MCF 10A (cell line): ENCODE measurements at places on chromosomes 5 and 9.

DNA sequence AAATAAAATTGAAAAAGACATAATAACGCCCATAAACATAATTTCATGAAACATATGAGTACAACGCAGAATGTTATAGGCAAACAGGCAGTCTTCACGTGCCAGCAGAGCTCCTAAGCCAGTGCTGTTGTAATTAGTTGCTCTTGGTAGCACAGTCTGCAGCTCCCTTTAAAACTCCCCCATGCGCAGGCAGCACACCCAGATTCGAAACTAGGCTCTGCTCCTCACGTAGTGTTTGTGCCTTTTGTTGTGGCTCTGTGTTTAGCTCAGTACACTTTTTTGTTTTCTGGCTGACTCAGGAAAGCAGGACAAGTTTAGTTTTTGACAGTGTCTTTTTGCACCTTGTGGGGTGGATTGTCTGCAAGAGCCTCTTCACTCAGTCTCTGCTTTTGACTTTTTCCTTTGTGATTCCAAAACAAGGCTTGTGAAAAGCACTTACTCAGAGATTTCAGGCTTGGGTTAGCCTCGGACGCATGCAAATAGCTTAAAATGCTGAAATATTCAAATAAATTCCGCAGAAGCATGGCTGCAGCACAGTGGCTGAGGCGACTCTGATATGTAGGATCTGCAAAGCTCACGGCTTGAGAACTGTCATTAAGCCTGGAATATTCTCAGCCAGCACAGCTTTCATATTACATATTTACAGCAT, 113.6 kb downstream of the IRX1 start:
- no peak overlapping the region for H3K27ac ChIP-seq
- H3K27me3 ChIP-seq = no peaks in the 10 kb centered on the region
- no peaks in the 10 kb centered on the region for H3K36me3 ChIP-seq
- no peak for DNase-seq
- no peak overlapping the region for H3K4me3 ChIP-seq

GRCh38 chr5:130550562-130550928, 614.5 kb downstream of the HINT1 start:
- H3K36me3 ChIP-seq = no peaks in the 10 kb centered on the region
- H3K27ac ChIP-seq = peak overlapping the region; percentile 70
- H3K27me3 ChIP-seq = no peaks in the 10 kb centered on the region
- peaks cover 43% of the 10 kb centered on the region for H3K4me1 ChIP-seq

DNA sequence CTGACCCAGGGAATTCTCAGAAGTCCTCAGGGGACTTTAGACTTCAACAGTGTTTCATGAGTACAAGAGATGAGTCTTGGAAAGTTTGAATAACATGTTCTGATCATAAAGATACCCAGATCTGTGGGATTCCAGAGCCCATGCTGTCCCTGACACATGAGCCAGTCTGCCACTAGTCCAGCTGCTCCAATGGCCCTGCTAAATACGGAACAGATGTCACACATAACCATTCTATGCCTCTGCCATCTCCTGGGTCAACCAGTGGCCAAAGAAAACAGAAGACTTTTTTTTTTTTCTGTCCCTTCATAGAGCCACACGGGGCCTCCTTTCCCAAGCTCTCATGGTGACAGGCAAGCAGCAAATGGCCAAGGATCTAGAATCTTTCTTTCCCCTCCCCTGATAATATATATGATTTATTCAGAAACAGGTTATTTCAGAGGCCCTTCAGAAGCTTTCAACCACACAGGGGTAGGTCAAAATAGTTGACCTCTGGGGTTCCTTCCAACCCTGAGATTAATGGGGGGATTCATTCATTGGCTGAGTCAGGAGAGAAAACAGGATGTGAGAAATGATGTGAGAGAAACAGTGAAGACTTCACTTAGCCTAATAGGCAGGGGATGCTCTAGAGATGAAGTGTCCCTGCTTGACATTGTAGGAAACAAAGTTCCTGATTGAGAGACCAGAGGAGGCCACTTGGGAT, 367.7 kb downstream of the CDK5RAP2 start:
- no peak overlapping the region for H3K4me3 ChIP-seq
- H3K27ac ChIP-seq = no peak overlapping the region
- H3K4me1 ChIP-seq = no peaks in the 10 kb centered on the region
- H3K36me3 ChIP-seq = no peaks in the 10 kb centered on the region
- peaks cover 26% of the 10 kb centered on the region for H3K27me3 ChIP-seq

DNA sequence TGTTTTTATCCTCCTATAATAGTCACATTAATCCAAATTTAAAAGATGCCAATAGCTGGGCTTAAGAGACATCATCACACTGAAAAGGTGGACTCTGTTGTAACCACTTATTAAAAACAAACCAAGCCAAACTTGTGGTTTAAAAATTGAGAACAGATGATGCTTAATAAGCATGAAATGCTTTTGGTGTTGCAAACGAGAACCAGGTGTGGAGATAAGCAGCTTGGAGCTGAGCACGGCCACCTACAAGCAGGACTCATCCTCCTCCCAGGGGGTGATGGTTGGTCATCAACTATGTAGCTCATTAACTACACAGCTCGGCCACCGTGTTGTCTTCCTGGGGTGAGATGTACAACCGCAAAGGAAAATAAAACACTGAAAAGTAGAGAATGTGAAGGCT, 154.4 kb downstream of the NPR3 start:
- H3K4me3 ChIP-seq = no peak overlapping the region
- no peak for DNase-seq
- no peak overlapping the region for H3K27ac ChIP-seq
- H3K27me3 ChIP-seq = no peaks in the 10 kb centered on the region

GRCh38 chr9:5899292-5899691, 8.6 kb downstream of the MLANA start:
- no peak overlapping the region for H3K27ac ChIP-seq
- H3K27me3 ChIP-seq = no peaks in the 10 kb centered on the region
- no peak overlapping the region for H3K4me3 ChIP-seq
- DNase-seq = no peak
- H3K36me3 ChIP-seq = peaks cover 6% of the 10 kb centered on the region

- H3K36me3 ChIP-seq = peaks cover 5% of the 10 kb centered on the region
- peak overlapping the region; percentile 63 for H3K27ac ChIP-seq
- peaks cover 8% of the 10 kb centered on the region for H3K4me1 ChIP-seq
- peak; percentile 35 for DNase-seq
These were observed 12.4 kb upstream of the ASS1 start for GRCh38 chr9:130432362-130432761.

- no peaks in the 10 kb centered on the region for H3K27me3 ChIP-seq
- peak overlapping the region; percentile 23 for H3K27ac ChIP-seq
- no peak overlapping the region for H3K4me3 ChIP-seq
- no peak for DNase-seq
- peaks cover 98% of the 10 kb centered on the region for H3K36me3 ChIP-seq
- H3K4me1 ChIP-seq = peaks cover 34% of the 10 kb centered on the region
These were observed 44.4 kb downstream of the JADE2 start for GRCh38 chr5:134569758-134570364.

DNA sequence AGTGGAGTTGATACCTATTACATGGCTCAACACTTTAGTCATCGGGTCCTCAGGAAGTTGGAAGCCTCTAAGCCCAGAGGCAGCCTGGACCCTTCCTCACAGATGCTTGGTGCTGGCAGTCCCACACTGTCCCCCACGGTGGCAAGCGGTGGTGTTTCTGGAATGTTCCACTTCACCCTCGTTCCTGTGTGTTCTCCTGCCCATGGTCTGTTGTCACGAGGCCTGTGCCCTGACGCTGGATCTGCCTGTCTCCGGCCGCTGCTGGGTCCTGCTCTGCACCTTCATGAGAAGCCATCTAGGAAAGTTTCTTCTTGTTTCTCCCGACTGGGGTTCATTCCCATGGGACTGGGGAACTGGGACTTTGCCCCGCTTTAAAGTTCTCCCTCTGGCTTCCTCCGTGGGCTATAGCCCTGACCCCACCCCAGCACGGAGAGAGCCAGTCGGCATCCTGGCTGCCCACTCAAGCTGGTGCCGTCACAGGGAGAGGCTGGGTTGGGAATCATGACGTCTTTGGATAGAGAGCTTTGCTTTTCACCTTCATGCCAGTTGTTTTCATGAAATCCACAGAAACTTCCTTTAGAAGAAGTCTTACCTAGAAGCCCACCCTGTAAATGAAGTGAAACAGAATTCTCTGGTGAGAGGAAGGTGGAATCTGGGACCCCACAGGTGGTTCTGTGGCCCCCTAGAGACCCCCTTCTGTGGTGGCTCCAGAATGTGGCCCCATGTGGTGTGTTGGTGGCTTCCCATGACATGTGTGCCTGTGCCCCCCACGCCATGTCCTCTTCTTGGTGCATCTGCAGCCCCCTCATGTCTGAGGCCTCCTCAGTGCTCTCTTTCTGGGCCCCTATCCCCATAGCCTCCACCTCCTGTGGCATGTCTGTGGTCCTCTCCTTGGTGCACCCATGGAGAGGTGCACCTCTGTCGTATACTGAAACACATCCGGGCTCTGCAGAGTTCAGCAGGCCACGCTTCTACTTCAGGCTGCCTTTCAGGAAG, 43.8 kb downstream of the TRIP13 start:
- no peaks in the 10 kb centered on the region for H3K36me3 ChIP-seq
- no peak overlapping the region for H3K27ac ChIP-seq
- no peak overlapping the region for H3K4me3 ChIP-seq
- H3K27me3 ChIP-seq = peaks cover 62% of the 10 kb centered on the region

- DNase-seq = no peak
- no peak overlapping the region for H3K27ac ChIP-seq
These were observed 591.2 kb downstream of the TLR4 start for GRCh38 chr9:118295413-118295812.

DNA sequence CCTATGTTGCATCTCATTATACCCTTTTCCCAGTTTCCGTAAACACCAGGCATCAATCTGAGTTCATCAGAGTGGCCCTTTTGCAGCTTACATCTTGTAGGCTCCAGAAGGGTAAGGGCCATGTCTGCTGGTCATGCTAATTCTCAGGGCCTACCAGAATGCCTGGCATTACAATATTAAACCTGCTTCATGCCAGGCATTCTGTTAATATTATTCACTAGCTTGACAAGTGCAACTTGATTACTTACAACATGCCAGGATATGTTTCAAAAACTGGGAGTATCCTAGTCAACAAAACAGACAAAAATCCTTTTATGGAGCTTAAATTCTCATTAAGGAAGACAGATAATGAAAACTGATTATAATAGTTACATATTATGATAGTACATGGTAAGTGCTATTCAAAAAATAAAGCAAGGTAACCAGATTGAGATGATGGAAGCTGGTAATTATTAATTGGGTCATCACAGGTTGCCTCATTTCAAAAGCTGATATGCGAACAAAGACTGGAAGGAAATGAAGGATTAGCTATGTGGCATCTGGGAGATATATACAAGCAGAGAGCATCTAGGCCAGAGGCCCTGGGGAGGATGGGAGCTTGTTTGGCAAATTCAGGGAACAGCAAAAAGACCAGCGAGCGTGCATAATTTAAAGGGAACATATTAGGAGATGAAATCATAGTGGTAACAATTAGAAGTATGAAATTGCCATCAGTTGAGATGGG, 406.3 kb downstream of the DMRT2 start:
- H3K4me1 ChIP-seq = peaks cover 22% of the 10 kb centered on the region
- H3K27me3 ChIP-seq = no peaks in the 10 kb centered on the region
- H3K4me3 ChIP-seq = no peak overlapping the region

DNA sequence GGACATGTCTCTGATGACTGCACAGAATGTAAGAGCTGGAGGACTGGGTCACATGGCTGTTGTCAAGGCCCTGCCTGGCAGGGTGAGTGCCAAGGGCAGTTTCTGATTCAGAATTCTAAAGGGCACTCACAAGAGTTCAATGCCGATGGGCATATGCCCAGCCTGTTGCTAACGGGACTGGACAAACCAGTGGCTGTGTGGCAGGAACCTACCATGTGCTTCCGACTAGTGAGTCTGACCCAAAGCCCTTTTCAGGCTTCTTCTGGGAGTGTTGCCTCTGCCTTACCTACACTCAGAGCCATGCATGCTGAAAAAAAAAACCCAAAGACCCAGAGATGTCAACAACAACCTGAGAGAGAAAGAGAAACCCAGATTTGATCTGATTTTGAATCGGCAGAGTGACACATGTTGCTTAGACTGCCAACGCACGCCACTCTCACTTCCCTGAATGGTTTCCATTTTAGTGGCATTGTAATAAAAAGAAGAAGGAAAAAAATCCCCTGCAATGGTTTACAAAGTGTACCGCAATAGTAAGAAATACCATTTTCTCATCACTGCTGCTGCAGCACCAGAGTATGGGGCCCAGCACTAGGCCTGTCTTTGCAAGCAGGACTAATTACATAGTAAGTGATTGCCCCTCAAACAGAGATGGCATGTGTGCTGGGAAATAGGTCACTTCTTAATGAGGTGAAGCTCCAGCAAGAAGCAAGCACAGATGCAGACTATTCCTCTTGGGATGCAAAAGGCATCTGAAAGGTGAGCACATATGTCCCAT, 194.3 kb downstream of the PALM2AKAP2 start:
- H3K4me3 ChIP-seq = no peak overlapping the region
- no peak for DNase-seq
- H3K27me3 ChIP-seq = no peaks in the 10 kb centered on the region
- H3K36me3 ChIP-seq = no peaks in the 10 kb centered on the region
- H3K4me1 ChIP-seq = peaks cover under 1% of the 10 kb centered on the region

DNA sequence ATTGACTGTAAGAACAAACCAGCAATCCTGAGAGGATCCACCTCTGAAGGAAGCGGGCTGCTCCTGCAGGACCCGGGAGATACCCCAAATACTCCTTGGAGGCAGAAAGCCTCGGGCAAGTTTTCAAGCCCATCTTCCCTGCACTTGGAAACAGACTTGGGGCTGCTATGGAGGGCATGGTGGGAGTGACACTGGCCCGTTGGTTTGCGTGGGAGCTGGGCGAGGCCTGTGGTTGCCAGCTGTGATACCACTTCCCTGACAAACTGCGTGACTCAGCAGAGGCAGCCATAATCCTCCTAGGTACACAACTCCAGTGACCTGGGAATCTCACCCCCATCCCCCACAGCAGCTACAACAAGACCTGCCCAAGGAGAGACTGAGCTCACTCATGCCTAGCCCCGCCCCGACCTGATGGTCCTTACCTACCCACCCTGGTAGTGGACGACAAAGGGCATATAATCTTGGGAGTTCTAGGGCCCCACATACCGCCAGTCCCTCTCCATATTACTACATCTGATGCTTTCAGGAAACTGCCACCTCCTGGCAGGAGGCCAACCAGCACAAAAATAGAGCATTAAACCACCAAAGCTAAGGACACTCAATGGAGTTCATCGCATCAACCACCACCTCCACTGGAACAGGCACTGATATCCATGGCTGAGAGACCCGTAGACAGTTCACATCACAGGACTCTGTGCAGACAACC, 38.1 kb upstream of the VLDLR start:
- H3K36me3 ChIP-seq = no peaks in the 10 kb centered on the region
- H3K4me1 ChIP-seq = no peaks in the 10 kb centered on the region
- DNase-seq = peak; percentile 45
- H3K27ac ChIP-seq = no peak overlapping the region
- no peak overlapping the region for H3K4me3 ChIP-seq
- H3K27me3 ChIP-seq = no peaks in the 10 kb centered on the region
